Left renal pelvis (tissue), 4 donors: ENCODE measurements at places on chromosomes 2 and 18. TPM values are rescaled to one million over a fixed set of nuclear protein-coding genes. Genes with fewer than 3 reads are reported as not detected.

GRCh38 chr2:75130171-75130570 lies 69.1 kb downstream of the TACR1 start:
- DNase-seq: no peak

- DNase-seq: no peak
Observed at GRCh38 chr18:35747894-35748472, 166.4 kb downstream of the GALNT1 start.

GRCh38 chr2:74922592-74923227 lies 35.7 kb upstream of the POLE4 start:
- DNase-seq: no peak

Gene PAX3
- not detected for polyA plus RNA-seq

GRCh38 chr18:28584731-28585130 lies 407.8 kb upstream of the CDH2 start:
- DNase-seq: peak; percentile 14

Gene LYPD6B
- 0.52 TPM for polyA plus RNA-seq

GRCh38 chr2:237458519-237458918 lies 28.5 kb upstream of the MLPH start:
- no peak for DNase-seq

Gene TWSG1
- 83.5 TPM for polyA plus RNA-seq

Gene CAPN14
- polyA plus RNA-seq: 0.07 TPM

DNA sequence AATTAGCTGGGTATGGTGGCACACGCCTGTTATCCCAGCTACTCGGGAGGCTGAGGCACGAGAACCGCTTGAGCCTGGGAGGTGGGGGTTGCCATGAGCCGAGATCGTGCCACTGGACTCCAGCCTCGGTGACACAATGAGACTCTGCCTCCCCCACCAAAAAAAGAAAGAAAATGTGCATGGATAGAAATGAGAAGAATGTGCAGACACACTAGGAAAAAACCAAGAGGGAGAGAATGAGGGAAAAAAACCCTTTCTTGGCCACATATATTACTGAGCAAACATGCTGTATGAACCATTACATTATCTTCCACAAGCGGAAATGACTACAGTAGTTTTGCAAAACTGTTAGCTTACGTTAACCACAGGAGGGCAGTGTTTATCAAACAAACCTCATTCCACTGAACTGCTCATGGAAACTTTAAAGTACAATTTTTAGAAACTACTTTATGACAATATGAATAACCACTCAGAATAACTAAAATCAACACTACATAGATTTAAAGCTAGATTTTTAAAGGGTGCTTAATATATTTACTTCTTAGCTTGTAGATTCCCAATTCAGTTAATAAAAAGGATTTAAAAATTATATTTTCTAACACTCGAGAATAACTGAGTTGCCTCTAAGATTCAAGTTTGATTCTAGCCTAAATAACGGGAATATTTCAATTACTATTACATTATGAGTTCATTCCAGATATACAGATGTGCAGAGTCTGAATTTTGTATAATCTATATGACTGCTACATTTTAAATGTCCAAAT lies 26.4 kb downstream of the ASXL2 start:
- no peak for DNase-seq

DNA sequence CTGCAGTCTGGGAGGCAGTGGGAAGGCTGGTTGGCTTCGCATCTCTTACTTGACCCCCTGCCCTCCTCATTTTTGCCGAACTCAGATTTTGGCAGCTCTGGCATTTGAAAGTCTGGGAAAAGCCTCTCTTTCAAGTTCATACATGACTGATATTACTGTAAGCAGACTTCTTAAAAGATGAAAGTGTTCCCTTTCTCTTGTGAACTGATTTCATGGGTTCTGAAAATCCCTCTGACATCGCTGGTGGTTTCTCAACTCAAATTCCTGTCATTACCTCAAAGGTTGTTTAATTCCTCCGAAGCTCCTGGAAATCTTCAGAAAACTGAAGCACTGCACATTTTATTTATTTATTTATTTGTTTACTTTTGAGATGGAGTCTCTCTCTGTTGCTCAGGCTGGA lies 16.9 kb upstream of the SLC38A11 start:
- no peak for DNase-seq

DNA sequence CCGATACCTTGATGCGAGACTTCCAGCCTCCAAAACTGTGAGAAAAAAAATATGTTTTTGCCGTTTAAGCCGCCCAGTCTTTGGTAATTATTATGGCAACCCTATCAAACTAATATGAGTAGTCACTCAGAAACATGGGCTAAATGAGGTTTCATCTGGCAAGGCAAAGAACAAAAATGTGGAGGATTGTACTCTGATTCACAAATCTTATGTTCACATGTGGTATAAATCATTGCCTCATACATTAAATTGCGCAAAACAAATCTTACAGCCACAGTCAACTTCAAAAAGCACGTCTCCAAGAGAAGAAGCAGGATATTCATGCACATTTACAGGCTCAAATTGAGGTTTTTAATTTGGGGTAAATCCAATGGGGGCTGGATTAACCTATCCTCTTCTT lies 1435.4 kb upstream of the LRRTM1 start:
- no peak for DNase-seq

- no peak for DNase-seq
Observed at GRCh38 chr2:190810981-190811587, 69.5 kb upstream of the GLS start.

Gene PLEK
- 6.4 TPM for polyA plus RNA-seq

GRCh38 chr2:196160101-196160500 lies 11.3 kb downstream of the STK17B start:
- DNase-seq: no peak

DNA sequence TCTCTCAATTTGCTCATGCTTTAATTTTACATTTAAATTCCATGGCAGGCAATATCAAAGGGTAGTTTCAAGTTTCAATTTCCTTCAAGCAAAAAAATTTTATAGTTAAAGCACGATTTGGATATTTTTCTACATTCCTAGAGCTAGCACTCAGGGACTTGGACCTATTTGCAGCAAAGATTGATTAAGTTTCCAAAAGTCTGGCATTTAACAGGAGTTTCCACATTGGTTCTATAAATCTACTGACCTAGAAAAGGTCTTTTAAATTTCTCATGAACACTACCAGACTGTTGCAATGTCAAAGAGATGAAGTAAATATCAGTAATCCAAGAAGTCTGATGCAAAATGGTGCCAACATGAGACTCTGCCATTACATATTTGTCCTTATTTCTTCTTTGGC lies 253.7 kb upstream of the LINC00305 start:
- DNase-seq: no peak

DNA sequence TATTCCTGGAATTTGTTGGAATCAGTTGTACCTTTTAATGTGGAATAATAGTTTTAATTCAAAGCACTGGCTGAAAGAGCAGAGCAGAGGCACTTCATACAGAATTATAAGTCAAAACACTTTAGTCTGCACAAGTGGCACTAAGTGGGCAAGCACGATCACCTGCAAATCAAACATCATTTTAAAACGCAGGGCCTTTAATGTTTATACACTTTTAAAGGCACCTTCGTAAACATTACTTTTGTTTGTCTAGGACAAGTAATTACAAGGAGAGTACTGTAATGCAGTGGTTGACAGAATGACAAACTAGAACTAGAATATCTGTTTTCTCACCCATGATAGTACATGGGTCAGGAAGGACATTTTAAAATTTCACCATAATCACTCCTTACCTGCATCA lies 36.4 kb downstream of the LANCL1 start:
- no peak for DNase-seq

GRCh38 chr18:3717376-3718025 lies 267.5 kb downstream of the TGIF1 start:
- DNase-seq: no peak

DNA sequence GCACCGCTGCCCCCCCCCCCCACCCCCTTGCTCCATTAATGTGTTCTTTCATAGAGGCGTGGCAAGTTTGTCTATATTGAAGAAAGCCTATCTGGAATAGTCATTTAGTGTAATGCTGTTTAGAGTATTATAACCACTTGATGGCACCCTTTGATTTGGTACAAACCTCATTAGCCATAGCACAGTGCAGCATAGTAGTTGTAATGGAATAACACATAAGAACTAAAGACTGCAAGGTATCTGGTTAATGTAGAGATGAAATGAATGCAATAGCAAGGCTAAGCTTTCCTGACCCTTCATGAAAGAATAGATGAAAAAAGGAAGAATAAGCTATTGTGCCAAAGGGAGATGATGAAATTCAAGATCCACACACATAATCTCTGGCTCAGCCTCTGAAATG lies 81.9 kb downstream of the EHBP1 start:
- DNase-seq: no peak

Gene SERPINB10
- 0.26 TPM for polyA plus RNA-seq

DNA sequence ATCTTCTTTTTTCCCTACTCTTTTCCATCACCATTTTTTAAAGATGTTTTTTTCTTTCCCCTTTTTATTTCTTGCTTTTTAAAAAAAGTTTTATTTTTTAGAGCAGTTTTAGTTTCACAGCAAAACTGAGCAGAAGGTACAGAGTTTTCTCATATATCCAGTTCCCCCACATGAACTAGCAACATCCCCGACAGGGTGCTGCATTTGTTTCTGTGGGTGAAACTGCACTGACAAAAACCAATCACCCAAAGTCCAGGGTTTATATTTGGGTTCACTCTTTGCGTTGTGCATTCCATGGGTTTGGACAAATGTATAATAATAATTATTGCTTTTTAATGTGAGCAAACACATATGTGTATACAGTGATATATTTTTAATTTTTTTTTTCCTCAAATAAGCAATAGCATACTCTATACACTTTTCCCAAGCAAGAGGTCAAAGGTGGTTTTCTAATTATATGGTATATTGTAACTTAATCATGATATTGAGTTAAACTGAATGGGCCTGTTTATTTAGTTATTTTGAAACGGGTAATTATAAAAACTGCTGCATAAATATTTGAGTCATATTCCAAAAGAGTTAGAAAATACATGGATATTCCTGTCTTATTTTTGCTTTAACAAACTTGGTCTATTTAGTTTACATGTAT lies 50.3 kb downstream of the NCK2 start:
- no peak for DNase-seq

Gene DYSF
- polyA plus RNA-seq: 9.9 TPM

- DNase-seq: no peak
Observed at GRCh38 chr2:204177251-204177976, 240.9 kb downstream of the ICOS start.

- DNase-seq: no peak
Observed at GRCh38 chr2:18545384-18545783, 15.1 kb downstream of the RDH14 start.

- DNase-seq: no peak
Observed at GRCh38 chr18:67310826-67311225, 205.7 kb downstream of the DSEL start.

- no peak for DNase-seq
Observed at GRCh38 chr2:2536416-2537056, 205.5 kb upstream of the MYT1L start.
